Iris pigment epithelial cell (primary cell): ENCODE measurements at places on chromosomes 3 and 15.
A peak's percentile ranks its signal among the peaks of the same experiment; 100 is the strongest.

DNA sequence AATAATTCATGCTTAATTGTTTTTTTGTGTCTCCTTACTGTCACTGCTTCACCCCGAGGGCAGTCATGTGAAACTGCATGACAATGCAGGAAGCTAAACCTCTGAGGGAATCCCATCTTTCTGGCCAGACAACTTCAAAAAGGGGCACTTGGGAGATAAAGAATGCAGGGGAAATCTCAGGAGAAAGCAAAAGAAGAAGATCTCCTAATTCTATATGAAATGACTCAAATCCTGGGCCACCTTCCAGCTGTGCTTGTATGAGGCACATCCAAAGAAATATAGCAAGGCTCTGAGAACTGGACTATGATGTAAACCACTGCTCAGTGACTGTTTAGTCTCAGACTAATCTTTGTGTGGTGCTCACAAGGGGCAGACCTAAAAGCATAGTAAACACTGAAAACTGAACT lies 22.6 kb upstream of the UMPS start:
- DNase-seq, result peak; percentile 91

DNA sequence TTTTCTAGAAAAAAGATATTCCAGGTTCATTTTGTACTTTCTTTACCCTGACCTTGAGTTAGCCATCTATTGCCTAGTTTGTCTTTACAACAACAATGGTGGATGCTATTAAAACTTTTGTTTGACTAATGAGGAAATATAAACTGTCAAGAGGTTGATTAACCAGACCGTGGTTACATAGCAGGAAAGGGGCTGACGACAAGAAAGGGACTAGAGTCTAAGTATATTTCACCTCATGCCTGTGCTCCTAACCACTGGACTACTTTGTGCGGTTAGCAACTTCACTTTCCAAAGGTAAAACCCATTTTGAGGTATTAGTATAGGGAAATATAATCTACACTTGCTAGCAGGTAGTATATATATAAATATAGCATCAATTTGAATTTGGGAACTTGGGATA lies 327.1 kb downstream of the SATB1 start:
- no peak for DNase-seq

DNA sequence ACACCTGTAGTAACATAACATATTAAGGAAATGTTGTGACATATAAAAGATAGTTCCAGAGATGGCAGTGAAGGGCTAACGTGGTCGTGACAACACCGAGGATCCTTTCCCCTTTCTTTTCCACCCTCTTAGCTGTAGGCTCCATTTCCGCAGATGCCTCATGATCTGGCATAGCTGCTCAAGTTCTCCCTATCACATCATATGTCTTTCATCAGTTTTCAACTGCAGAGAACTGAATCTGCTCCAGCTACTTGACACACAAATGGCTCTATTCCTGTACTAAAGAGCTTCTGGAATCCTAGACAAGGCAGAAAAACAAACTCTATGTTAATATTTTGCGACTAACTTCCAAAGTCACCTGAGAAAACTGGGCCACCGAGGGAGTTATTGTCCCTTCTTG lies 275.0 kb upstream of the SLCO3A1 start:
- no peak for DNase-seq

DNA sequence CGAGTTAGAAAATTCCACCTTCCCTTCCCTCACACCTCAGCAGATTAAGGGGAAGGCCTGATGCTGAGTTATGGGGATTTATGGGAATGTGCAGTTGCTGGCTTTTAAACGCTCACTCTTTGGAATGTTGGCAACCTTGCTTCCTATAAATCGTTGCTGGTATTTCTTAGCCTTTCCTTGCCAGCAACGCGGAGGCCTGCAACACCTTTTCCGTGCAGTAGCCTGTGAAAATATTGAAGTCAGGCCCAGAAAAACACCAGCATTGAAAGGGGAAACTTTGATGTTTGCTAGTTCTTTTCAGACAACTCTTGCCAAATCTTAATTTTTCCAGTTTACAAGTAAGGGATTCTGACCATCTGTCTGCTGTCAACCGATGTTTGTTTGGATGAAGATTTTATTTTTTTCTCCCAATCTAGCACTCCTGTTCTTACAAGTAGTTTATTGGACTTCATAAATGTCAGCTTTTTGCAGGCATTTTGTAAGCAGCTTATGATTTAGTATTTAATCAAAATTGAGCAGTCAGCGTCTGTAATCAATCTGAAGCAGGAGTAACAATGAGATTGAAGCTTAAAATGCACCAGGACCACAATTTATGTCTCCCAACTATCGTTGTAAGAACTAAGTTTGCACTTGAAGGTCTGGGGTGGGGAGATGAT lies 251.0 kb downstream of the RPLP1 start:
- DNase-seq, result no peak

DNA sequence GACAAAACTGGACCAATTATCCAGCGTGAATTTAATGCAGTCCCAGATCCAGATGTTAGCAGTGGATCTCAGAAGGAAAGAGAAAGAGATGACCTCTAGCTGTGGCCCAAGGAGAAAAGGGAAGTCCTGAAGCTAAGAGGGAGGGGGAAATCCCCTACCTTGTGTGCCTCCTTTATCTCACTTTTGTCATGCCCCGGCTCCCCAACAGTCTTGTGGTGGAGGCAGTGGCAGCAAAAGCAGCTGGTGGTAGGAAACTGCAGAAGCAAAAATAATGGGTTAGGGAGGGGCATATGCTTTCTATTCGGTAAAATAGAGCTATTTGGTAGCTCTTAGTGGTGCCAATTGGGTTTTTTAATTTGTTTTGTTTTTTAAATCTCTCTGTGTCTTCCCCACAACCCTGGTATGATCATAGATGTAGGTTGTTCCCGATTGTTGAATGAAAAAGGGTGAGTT lies 56.5 kb downstream of the MCTP2 start:
- DNase-seq, result no peak

GRCh38 chr3:195255571-195256501 lies 15.1 kb downstream of the XXYLT1 start:
- no peak for DNase-seq

GRCh38 chr3:169120928-169121327 lies 542.6 kb downstream of the MECOM start:
- no peak for DNase-seq

DNA sequence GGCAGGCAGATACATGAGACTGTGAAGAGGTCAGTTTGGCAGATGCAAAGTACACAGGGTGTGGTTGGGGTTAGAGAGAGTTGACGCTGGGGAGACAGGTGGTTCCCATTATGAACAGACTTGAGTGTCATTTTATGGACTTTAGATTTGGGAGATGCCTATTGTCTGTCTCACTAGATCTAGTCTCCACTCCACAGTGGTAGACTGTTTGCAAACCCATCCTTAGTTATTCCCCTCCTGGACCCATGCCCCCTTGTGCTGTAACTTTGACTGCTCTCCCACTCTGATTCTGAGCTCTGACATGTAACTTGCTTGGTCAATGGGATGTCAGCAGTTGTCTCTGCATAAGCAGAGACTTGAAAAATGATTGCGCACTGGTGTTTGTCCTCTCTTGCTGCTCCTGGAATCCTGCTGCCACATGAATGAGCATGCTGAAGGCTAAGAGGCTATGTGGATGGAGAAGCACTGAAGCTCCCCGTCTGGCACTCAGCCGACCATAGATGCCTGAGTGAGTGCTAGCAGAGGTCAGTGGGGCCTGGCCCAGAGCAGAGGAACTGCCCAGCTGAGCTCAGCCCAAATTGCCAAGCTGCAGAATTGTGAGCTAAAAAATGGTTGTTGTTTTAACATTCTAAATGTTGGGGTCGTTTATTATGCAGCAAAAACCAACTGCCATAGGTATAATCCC lies 88.2 kb downstream of the FAM43A start:
- DNase-seq, result no peak

- DNase-seq, result peak; percentile 34
Measured at GRCh38 chr15:82536409-82537350, 3.6 kb downstream of the RPS17 start.

DNA sequence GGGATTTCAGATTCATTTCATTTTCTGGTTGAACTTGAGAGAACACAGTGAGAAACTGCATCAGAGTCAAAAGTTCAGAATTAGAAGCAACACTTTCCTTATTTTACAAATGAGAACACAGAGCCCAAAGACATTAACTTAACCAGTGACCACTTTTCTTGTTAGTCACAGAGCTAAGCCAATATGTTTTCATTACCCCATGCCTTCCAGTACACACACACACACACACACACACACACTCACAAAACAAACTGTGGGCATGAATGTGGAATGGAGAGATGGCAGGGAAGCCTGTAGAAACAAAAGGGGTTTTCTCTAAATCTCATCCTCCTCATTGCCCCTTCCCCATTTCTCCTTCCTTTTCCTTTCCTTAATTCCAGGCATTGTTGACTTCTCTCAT lies 267.4 kb upstream of the GADL1 start:
- DNase-seq, result no peak

DNA sequence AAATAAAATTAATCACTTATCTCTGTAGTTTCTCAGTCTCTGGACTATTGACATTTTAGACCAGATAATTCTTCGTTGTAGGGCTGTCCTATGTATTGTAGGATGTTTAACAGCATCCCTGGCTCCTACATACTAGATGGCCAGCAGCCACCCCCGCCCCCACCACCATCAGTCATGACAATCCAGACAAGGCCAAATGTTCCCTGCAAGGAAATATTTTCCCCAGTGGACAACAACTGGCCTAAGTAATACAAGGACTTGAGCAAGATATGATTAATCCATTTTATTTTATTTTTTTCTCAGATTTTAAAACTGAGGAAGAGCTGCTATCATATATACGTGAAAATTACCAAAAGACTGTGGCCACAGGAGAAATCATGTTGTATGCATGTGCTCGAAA lies 23.8 kb downstream of the TICRR start:
- DNase-seq, result no peak

DNA sequence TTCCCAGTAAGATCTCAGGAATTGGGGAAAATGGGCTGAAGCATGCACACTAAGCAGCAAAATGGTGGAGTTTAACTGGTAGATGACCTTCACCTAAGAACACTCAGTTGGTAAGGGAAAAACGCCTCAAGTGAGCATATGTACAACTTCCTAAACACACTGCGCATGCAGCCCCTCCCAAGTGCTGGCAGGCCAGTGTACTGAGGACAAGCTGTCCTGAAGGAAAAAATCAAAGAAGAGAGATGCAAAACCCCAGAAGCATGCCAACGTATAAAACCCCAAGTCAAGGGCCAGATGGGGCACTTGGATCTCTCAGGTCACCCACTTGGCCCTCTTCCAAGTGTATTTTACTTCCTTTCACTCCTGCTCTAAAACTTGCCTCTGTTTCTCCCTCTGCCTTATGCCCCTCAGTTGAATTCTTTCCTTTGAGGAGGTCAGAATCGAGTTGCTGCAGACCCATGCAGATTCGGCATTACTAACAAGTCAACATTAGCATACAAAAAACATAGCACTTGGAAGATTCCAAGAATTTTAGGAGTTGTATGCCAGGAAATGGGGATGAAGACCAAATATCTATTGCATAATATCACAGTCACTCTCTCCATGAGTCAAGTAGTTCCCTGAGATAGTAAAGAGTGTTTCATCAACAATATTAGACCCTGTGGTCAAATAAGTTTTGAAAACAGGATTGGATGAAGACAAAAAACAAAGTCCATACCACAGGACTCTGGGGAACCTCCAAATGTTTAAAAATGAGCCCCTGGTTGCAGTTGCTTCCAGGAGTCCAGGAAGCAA lies 10.8 kb upstream of the FYCO1 start:
- DNase-seq, result peak; percentile 85

- DNase-seq, result peak; percentile 84
Measured at GRCh38 chr15:78085928-78086327, 6.4 kb upstream of the SH2D7 start.

DNA sequence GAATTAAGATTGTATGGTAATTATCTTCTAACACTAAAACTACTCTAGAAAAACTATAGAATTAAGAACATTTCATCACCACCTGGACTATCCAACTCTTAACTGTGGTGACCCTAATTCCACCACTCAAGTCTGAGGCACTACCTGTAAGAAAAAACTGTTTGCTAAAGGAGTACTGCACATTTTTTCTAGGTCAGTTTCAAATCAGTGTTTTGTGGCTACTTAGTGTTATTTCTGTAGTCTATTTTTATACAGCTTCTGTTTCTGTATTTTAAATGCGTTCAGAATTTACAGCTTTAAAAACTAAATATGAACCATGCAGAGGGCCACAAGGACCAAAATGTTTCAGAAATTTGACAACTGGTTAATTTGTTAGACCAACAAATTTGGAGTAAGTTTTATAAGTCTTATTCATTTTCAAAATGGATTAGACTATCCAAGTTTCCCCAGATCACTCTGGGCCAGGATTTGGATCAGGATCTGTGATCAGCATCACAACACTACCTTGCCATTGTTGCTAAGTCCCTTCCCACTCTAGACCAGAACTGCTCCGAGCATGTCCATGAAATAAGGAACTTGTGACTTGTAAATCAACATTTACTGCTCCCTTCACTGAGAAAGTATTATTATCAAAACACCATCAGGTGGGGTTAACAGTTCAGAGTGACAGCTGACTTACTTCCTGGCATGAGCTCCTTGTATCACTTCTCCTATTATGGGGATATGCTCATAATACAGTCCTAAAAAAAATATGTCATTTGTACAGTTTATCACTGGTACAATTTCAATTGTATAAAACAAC lies 8.6 kb downstream of the GLT8D1 start:
- no peak for DNase-seq

DNA sequence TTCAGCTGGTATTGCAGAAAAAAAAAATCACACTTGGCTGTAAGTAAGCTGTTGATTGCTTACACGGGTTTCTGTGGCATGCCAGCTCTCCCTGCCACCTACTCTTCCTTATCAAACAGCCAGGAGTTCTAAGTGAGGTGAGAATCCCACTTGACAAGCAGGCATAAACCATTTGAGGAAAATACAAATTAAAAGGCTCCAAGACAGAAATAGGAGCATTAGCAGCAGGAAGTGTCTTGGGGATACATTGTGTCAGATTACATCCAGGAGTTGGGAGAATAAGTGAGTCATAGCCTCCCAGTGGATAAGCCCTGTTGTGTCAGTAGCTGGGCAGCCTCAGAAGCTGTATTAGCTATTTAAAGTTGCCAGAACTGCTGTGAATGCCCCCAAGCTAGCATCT lies 256.0 kb downstream of the CNTN4 start:
- peak; percentile 35 for DNase-seq

DNA sequence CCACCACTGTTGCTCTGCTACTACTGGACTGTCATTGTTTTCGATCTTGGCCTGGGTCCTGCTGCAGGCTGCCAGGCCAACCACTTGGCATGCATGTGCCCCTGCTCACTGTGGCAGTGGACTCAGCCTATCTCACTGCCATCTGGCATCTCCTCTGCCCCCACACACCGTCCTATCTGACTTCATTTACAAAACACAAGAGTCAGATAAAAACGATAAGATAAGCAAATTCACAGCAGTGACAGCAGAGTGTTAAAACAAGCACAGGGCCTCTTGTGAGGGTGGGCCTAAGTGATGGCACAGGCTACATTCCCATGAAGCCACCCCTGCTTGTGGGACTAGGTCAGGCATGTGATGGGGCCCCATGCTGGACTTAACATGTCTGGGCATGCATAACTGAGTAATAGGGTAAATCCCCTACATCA lies 68.1 kb downstream of the CRYGS start:
- DNase-seq, result peak; percentile 28

- peak; percentile 15 for DNase-seq
Measured at GRCh38 chr3:9732080-9732739, 675 bp downstream of the BRPF1 start.

GRCh38 chr3:122918576-122919290 lies 108.8 kb downstream of the SEMA5B start:
- peak; percentile 17 for DNase-seq
